ENCODE measurements at places on chromosomes 12 and 14.

DNA sequence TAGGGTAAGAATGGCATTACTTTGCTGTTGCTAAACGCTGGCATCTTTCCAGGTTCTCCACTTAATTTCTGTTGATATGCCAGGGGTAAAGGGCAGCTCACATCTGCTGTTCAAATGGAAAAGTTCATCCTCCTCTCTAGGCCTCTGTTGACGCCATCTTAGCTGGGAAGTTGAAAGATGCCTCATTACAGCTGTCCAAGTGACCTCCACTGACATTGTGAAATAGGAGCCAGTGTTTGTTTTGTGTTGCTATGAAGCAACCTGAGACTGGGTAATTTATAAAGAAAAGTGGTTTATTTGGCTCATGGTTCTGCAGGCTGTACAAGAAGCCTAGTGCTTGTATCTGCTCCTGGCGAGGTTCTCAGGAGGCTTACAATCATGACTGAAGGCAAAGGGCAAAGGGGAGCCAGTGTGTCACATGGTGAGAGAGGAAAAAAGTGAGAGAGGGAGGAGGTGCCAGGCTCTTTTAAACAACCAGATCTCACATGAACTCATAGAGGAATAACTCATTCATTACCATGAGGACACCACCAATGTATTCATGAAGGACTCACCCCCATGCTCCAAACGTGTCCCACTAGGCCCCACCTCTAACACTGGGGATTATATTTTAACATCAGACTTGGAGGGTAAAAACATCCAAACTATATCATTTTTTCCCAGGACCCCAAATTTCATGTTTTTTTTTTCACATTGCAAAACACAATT lies 3.2 kb upstream of the ADAM21 start:
- no peak for DNase-seq

DNA sequence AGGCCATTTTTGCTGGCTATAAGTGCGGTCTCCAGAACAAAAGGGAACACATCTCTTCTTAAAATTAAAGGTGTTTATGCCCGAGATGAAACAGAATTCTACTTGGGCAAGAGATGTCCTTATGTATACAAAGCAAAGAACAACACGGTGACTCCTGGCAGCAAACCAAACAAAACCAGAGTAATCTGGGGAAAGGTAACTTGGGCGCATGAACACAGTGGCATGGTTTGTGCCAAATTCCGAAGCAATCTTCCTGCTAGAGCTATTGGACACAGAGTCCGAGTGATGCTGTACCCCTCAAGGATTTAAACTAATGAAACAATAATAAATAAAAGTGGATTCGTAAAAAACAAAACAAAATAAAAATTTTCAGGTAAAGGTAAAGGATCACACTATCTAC lies 33.4 kb downstream of the PKP2 start:
- DNase-seq = no peak

DNA sequence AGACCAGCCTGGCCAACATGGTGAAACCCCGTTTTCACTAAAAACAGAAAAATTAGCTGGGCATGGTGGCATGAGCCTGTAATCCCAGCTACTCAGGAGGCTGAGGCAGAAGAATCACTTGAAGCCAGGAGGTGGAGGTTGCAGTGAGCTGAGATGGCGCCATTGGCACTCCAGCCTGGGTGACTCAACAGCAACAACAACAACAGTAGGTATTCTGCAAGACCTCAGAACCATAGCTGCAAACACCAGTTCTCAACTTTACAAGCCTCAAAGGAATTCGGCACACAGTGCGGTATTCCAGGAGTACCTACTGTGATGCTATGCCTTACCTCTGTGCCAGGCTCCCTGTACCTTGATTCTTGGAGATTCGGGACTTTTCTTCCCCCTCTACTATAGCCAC lies 15.8 kb downstream of the FOXN3 start:
- no peak for DNase-seq

DNA sequence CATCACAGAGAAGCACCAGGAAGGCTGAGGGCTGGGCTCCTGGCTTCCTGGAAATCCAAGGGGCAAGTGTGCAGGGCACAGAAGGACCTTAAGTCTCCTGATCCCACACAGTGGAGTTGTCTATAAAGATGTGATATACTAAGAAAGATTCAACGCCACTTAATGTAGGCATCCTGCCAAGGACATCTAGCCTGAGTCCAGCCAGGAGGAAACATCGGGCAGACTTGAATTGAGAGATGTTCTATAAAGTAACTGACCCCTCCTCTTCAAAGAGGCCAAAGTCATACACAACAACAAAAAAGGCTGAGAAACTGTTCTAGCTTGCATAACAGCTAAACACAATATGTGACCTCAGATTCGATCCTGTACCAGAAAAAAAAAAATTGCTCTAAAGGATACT lies 299.5 kb upstream of the NOS1 start:
- no peak for DNase-seq

GRCh38 chr12:29160230-29160629 lies 11.2 kb downstream of the FAR2 start:
- no peak for DNase-seq

GRCh38 chr14:96736439-96736838 lies 60.7 kb upstream of the VRK1 start:
- no peak for DNase-seq

DNA sequence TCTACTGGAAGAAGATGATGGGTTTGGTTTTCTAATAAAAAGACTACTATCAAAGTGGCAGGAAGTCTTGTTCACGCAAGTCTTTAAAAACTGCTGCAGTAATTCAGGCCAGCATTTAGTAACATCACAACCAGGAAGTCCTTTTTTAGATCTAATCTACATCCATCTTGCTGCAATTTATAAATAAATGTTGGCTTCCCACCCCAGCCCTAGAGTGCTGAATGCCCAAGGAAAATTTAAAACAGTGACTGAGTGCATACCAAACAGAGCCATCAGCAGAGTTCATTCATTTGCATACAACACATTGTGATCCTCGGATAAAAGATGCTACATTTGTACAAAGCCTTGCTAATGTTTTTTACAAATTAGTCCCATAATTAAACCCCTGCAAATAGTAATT lies 72.1 kb downstream of the PHLDA1 start:
- DNase-seq = no peak

GRCh38 chr12:108622421-108622820 lies 11.3 kb downstream of the SELPLG start:
- DNase-seq = no peak

- no peak for DNase-seq
Observed at GRCh38 chr12:27821259-27821973, 41.4 kb upstream of the MANSC4 start.

- DNase-seq = no peak
Observed at GRCh38 chr12:95582230-95583058, 31.2 kb upstream of the USP44 start.

GRCh38 chr12:111339321-111339938 lies 29.5 kb downstream of the PHETA1 start:
- no peak for DNase-seq

GRCh38 chr12:132773077-132773955 lies 11.7 kb upstream of the ANKLE2 start:
- DNase-seq = no peak

Data from esophagus squamous epithelium (tissue), 5 donors.